ENCODE measurements at places on chromosomes 12 and 14. TPM values are rescaled to one million over a fixed set of nuclear protein-coding genes. Genes with fewer than 3 reads are reported as not detected.

DNA sequence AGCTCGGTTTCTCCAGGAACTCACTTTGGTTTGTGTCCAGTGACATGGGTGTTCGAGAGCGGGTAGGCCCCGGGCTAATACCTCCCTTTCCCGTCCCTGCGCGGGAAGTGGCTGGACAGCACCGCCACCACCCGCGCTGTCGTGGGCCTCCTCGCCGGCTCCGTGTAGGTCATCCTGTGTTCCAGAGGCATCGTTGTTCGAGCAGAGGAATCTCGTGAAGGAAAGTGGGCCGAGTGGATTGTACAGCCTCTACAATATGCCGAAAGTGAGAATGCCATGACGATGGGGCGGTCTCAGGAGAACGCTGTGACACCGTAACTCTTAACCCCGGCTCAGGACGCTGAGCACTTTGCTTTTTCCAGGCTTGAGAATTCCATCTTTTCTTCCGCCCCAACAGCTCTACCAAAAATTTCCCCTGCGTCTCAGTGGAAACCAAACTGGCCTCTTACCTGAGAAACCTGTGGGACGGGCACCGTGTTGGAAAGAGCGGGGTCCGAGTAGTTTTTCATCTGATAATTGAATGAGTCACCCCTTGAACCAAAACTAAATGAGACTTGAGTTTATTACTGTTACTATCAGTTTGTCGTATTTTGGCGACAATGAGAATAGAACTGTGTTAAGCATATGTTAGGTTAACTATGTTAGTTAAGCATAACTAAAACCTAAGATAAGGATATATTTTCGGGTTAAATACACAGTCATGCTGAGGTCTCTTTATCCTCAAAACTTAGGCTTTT lies 510 bp downstream of the EIF2S1 start:
- no peak for DNase-seq

- DNase-seq = no peak
Observed at GRCh38 chr12:66453120-66453519, 150.8 kb downstream of the HELB start.

GRCh38 chr14:24172871-24173281 lies 996 bp downstream of the REC8 start:
- DNase-seq = no peak

DNA sequence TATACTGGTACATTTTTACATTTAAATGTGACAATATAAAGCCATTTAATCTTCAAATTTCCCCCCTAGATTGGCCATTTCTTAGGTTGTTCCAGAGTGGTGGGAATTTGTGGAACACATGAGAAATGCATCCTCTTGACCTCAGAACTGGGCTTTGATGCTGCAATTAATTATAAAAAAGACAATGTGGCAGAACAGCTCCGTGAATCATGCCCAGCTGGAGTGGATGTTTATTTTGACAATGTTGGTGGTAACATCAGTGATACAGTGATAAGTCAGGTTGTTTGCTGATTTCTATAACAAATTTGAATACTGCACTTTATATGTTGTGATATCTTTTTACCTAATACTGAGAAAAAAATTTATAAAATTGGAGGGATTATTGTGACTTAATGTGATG lies 7.6 kb upstream of the ZNF410 start:
- DNase-seq = no peak

DNA sequence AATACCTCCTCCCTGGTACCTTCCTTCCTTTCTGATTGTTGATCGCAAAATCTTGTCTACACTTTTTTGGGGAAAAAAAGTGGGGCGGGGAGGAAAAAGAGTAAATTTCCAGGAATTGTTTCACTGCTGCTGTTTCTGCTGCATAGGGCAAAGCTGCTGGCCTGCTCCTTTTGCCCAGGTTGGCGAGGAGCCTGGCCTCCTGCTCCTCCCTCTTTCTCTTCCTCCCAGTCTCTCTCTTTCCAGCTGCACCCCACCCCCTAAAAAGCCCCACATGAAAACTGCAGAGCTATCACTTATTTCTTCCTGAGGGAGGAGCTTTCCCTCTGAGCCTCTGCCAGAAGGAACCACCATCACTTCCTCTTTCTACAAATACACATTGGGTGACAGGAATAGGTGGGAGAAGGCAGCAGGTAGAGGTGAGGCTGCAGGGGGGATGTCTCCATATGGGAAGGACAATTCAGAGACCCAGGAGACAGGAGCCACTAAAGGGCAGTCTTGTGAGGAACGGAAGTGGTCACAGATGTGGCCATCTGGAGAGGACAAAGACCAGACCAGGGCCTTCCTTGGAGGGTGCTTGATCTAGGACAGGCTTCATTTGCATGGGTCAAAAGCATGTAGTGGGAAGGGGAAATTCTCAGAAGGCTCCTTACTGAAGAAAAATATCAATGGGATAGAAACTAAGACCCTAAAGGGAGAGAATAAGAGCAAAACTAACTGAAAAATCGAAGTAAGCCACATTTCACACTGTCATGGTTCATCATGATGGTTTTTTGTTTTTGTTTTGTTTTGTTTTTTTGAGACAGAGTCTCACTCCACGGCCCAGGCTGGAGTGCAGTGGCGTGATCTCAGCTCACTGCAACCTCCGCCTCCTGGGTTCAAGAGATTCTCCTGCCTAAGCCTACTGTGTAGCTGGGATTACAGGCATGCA lies 14.8 kb downstream of the ZBTB39 start:
- DNase-seq = no peak

DNA sequence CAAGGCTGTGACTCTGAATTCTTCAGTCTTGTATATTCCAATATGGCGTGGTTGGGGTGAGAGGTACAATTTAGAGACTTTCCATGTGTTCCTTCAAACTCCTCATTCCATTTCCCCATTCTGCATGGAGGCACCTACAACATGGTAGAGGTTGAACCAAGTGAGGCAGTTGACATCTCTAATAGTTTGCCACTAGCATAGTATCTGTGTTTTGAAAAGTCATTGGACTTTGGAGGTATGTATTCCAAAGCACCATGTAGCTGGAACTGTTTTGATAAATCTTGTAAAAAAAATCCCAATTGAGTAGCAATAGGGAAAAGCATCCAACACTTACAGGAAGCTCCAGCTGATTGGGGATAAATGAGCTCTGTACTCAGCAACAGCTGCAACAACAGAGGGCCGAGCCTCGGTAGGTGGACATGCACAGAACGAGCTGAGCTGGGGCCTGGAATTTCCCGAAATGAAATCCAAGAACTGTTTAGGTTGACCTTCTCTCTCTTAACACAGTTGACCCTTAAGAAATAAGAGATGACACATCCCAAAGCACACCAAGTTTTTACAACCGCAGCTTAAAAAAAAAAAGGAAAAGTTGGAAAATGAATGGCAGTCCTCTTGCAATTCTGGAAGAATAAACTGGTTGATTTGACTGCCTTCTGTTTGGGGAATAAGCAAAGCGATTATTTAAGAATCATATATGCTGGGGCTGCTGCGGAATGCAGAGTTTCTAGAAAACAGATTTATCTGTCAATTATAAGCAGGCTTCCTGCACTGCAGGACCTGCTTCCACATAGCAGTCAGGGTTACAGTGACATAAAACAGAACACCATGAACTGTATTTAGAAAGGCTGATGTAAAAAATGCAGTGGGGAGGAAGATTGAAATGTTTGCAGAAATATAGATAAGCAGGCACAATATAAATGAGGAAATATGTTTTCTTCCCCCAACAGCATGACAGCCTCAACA lies 194.6 kb upstream of the KRR1 start:
- no peak for DNase-seq

The ACVR1B gene
- total RNA-seq = 8.3 TPM

The TULP3 gene
- 6.5 TPM for total RNA-seq

The CCDC175 gene
- not detected for total RNA-seq

The PROX2 gene
- 0.33 TPM for total RNA-seq

The MEG3 gene
- not detected for total RNA-seq

The WNT1 gene
- total RNA-seq = not detected

Measured in activated CD4-positive, alpha-beta memory T cell treated with anti-CD3 and anti-CD28 coated beads for 36 hours (primary cell).